ENCODE measurements at places on chromosomes 6 and 20.

DNA sequence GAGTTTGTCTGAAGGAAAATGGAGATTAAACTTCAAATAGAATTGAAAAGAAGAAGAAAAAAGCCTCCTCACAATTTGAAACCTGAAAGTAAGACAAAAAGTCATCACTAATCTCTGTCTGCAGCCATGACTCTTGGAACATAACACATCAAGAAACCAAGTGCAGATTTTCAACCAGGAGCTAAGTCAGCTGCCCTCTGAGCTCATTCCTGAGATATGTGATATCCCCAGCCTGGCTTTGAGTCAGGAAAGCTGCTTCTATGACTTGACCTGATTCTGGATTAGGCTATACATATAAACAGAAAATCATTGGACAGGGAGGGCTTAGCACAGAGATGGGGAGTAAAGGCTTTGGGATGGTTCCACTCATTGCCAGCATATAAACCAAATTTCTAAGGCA is 891.4 kb downstream of the TFAP2A start:
- no peak for DNase-seq

DNA sequence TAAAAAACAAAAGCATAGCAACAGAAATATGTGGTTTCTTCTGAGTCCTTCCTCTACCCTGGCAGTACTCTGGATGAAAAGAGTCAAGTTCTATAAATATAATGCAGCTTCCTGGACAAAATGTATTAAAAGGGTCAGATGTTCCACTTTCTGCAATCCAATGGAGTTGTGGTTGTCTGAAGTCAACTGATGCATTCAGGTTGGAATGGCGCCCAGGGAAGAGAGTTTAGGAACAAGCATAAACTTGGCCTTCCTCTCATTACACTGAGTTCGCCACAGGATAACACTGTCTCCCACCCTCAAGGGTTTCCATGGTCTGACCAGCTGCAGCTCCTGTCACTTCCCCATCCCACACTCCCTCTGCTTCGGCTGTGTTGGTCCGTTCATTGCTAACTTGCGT is 66.4 kb downstream of the PLEKHG1 start:
- DNase-seq, result no peak

- no peak for DNase-seq
These were observed 393.8 kb upstream of the HSF2 start for GRCh38 chr6:122005661-122006060.

GRCh38 chr20:54929191-54929590 is 453.8 kb downstream of the DOK5 start:
- DNase-seq, result no peak

GRCh38 chr20:18388860-18389259 is 78.0 kb downstream of the DZANK1 start:
- DNase-seq, result no peak

GRCh38 chr6:30150671-30151395 is 10.2 kb downstream of the TRIM10 start:
- DNase-seq, result no peak

DNA sequence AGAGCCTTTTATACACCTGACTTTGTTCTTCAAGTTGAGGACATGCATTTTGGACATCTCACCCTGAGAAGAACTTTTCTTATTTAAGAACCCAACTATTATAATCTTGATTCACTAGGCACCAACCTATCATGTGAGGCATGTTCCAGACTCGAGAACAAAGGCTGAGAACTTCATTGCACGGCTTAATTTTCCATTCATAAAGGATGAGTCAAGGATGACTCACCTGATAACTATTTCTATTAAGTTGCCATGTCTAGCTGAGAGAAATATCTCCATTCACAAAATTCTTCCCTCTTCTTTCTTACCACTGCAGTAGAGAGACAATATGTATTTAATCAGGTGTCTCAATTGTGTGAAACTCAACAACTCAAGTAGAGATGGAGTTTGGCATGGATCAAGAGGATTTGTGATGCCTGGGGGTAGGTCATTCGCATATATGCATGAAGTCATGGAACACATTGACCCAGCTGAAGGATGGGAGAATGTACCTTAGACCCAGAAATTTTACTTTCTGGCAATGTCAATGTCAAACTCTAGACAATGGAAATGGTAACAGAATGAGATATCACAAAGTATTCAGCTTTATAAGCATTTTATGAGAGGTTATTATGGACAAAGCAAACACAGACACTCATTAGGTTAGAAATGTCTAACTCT is 208.7 kb upstream of the PRND start:
- DNase-seq, result no peak

- DNase-seq, result no peak
These were observed 8.3 kb upstream of the PRND start for GRCh38 chr20:4713401-4713800.

GRCh38 chr6:121959501-121959900 is 440.0 kb upstream of the HSF2 start:
- DNase-seq, result no peak

GRCh38 chr6:18155864-18156421 is 721 bp downstream of the KDM1B start:
- no peak for DNase-seq

DNA sequence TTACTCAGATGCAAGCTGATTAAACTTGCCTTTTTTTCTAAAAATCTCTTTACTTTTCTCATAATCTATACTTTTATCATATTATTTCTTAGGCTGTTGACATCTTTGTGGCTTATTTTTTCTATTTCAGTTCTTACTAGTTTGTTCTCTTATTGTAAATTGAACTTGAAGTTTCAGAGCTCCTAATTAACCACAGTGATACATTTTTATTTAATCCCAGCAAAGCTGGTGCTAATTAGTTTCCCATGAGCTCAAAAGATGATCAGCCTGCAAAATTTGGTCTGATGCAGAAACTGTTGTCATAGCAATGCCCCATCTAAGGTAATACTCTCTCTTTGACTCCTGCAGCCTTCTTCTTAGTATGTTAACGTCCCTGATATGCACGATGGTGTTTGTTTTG is 170.3 kb downstream of the FUT9 start:
- no peak for DNase-seq

- DNase-seq, result no peak
These were observed 85.5 kb upstream of the NT5E start for GRCh38 chr6:85364344-85364743.

DNA sequence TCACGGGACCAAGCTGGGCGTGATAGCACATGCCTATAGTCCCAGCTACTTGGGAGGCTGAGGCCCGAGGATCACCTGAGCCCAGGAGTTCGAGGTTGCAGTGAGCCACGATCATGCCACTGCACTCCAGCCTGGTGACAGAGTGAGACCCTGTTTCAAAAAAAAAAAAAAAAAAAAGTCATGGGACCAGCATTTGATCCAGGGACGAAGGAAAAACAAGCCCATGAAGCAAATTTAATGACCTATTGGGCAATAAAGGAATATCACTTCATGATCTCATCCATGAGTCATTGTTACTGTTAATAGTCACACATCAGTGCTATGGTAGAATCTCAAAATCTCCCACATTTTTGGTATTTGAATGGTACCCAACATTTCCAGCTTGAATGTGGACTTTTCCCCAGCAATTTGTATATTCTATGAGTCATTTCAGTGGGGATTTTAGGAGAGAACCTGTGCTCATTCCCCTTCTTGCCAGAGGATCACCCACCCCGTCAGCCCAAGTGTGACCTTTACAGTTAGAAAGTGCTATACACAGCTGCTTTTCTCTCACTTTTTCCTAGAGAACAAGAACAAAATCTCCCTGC is 8.5 kb upstream of the SOD2 start:
- no peak for DNase-seq

GRCh38 chr6:150745896-150746295 is 119.6 kb upstream of the MTHFD1L start:
- no peak for DNase-seq

DNA sequence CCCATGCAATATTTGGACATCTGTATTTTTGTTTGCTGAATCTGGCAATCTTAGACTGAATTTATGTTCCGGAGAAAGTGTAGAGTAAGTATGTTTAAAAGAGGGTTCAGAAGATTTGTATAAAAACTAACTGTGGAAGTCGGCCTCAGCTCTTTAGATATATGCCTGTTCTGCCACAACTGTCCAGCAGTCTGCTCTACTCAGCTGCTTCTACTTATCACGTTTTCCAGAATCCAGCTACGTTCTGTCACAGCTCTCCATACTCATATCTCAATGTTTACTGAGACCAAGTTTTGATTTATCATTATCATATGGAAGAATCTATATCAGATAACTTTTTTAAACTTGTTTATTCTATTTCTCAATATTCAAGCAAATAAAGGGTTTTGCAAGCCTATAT is 721.3 kb downstream of the EYS start:
- no peak for DNase-seq

GRCh38 chr20:9180481-9181257 is 111.8 kb downstream of the PLCB4 start:
- DNase-seq, result no peak

DNA sequence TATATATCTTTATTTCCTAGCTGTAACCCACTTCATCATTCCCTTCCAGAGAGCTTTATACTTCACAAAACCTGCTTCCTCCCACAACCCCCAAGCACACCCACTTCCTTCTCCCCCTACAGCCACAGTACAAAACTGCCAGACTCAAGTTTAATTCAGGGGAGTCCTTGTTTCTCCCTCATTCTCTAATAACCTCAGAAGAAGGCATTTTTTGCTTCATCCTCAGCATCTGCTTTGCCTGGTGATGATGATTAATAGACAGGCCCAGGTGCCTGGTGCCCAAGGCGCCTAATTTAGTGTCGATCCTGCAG is 414.3 kb downstream of the KIF16B start:
- DNase-seq, result no peak

DNA sequence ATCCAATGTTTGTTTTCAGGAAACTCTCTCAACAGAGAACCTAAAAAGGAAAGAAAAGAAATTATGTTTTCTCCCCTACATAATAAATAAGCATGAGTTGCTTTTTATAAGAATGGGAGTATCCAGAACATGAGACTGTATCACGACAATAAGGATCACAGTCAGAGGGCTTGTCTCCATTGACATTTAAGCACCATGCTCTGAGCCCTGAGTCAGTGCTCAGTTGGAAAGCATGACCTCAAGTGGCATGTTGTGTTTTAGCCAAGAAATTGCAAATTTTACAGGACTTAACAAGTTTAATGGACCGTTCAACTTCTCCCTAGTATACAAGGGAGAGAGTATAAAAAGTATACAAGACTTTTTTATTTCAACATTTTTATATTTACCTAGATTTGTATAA is 431.6 kb downstream of the GJA1 start:
- no peak for DNase-seq

DNA sequence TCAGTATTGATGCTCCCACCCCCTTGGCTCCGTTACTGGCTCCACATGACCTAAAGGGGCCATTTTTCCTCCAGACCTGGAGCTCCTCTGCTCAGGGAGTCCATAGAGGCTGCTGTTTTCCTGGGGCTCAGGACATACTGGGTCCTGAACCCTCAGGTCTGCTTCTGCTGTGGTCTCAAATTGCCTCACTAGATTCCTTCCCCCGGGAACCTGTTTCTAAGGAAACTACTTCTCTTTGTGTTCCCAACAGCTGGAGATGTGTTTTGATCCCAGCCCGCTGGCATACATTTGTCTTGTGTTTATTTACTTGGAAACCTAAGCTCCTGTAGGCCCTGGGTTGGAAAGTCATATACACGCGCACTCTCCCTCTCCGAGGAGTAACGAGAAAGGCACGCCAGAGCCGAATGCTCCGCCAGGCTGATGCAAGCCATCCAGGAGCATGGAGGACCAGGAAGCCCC is 222.8 kb downstream of the UST start:
- no peak for DNase-seq

DNA sequence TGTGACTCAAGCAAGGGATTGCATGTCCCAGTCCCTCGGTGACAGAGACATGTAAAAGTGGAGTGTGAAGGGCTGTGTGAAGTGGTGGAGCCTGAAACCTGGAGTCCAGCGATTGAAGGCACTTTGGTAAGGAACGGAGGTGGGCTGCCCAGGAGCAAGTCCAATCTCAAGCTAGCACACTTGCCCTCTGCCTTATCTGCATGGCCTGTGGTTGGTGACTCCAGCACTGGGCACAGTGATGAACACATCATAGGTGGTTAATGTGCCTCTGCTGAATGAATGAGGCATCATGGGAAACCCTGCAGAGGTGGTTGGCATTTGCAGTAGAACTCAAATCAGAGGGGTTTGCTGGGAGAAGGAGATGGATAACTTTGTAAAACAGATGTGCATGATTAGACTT is 14.9 kb upstream of the ULBP3 start:
- no peak for DNase-seq

- no peak for DNase-seq
These were observed 346.8 kb upstream of the POU3F2 start for GRCh38 chr6:98487612-98488011.

- no peak for DNase-seq
These were observed 95.4 kb downstream of the BCAS1 start for GRCh38 chr20:53974785-53975555.

DNA sequence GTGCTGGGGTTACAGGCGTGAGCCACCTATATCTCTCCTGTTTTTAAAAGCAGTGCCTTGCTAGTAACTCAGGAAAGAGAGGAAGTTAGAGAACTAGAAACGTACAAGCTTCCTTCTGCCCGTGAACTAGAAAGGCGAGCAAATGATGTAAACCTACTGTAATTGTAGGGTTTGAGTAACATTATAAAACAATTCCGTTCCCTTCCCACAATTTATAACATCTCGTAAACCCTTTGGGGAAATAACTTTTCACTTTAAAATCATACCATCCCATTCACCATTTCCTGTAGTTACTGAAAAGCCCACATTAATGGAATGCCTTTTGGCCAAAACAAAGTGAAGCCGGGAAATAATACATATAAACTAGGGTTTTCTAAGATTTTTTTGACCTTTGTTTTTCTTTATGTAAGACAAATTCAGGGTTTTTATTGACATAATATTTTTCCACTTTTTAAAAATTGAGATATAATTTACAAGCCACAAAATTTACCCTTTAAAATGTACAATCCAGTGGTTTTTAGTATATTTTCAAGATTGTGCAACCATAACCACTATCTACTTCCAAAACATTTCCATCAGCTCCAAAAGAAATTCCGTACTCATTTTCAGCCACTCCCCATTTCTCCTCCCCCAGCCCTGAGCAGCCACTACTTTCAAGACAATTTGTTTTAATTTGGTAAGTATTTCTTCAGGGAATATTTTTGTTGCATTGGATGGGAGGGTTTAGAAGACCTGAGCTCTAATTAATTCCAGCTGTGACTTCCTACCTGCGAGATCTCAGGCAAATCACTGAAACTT is 175.1 kb upstream of the PDE10A start:
- DNase-seq, result no peak

DNA sequence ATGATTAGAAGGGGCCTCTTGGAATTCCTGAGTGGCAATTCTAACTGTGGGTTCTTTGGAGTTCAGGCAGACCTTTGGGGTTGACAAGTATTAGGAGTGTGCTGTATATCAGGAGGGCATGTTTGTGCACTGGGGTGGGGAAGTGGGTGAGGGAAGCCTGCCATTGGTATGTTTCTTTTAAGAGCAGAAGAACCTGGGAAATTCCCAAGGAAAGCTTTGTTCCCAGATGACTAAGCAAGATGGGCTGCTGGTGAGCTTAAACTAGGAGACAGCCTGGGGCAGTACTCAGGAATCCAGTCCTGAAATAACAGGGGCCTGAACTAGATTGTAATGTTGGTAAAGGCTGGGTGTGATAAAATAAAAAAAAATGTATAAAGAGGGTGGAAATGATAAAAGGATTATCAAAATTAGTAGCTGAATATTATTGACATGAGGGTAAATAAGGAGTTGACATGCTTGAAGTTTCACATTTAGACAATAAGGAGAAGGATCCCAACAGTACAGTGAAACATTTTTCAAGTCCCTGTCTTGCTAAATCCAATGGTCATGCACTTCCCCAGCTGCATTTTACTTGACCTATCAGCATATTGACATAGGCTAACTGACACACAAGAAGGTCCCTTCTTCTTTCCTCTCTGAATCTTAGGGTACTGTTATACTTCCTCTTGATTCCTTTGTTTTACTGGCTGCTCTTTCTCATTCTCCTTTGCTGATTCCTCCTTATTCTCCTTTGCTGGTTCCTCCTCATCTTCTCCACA is 18.4 kb upstream of the IFNGR1 start:
- no peak for DNase-seq

Measured in cortex of kidney (tissue), 1 donor.